ENCODE measurements at places on chromosomes 1 and 21.

- no peak for DNase-seq
Measured at GRCh38 chr1:54850737-54851136, 36.3 kb downstream of the DHCR24 start.

DNA sequence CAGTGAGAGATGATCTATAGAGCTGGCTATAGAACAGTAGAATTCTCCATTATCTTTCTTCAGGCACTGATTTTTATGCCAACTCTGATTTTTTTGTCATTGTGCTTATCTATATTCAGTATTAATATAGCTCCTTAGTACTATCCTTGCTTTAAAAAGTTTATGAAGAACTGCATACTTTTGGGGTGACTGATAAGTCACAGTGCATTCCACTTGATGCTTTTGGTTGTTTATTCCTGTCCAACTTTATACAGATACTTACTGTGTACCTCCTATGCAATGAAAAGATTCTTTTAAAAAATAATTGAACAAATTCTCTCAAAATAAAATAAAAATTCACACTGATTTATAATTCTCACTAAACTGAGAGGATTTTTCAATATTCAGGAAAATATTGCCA is 71.6 kb downstream of the COL24A1 start:
- DNase-seq = no peak

DNA sequence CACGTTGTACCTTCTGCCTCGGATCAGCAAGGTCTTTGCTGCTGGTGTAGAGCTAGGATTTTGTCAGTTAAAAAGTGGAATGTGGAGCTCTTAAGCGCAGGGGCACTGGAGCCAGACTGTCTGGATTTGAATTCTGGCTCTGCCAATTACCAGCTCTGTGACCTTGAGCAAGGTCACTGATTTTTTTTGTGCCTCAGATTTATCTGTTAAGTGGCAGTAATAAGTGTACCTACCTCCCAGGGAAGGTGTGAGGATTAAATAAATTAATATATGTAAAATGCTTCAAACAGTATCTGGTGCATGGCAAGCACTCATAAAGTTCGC is 40.3 kb downstream of the UBE2U start:
- no peak for DNase-seq

- no peak for DNase-seq
Measured at GRCh38 chr1:106998431-106999002, 58.0 kb upstream of the PRMT6 start.

GRCh38 chr1:111599781-111600693 is 19.6 kb upstream of the RAP1A start:
- no peak for DNase-seq

GRCh38 chr1:43220905-43221778 is 48.6 kb upstream of the TMEM125 start:
- no peak for DNase-seq

GRCh38 chr1:163538667-163539066 is 216.9 kb downstream of the NUF2 start:
- no peak for DNase-seq

- peak; percentile 11 for DNase-seq
Measured at GRCh38 chr1:205774198-205775014, 876 bp downstream of the RAB29 start.

DNA sequence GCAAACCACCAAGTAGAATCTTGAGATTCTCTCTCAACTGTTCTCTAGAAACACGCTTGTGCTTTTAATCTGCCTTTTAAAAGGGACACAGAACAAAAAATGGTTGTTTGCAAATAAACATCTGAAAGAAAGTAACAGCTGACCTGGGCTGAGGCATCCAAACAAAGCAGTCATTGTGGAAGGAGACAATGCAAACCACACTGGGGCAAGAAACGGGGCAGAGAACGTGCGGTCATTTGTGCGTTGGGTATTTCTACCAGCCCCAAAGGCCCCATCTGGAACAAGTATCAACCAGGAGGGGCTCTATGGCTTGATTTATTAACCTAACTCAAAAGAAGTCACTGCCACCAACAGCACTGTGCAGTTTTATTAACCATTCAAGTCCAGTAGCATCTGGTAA is 6.0 kb downstream of the STMN1 start:
- no peak for DNase-seq

- DNase-seq = no peak
Measured at GRCh38 chr21:37463083-37463801, 96.7 kb downstream of the DYRK1A start.
